ENCODE measurements at places on chromosomes 2 and 18. TPM values are rescaled to one million over a fixed set of nuclear protein-coding genes. Genes with fewer than 3 reads are reported as not detected.

DNA sequence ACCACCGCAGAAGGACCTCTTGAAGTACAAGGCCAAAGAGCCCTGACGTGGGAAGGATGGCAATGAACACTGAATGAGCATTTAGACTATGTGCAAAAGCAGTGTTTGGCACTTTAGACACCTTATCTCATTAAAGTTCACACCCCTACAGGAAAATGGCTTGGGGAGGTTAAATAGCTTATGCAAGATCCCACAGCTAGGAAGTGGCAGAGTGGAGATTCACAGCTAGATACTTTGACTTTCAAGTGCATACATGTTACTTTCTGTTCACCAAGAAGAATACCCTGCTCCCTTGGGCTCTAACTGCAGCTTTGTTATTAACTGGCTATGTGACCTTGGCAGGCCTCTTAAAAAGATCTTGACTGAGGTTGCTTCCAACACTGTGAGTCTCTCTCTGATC, 58.2 kb downstream of the ICOS start:
- DNase-seq = no peak

- no peak for DNase-seq
These were observed 211.2 kb downstream of the ARL6IP6 start for GRCh38 chr2:152929628-152930027.

DNA sequence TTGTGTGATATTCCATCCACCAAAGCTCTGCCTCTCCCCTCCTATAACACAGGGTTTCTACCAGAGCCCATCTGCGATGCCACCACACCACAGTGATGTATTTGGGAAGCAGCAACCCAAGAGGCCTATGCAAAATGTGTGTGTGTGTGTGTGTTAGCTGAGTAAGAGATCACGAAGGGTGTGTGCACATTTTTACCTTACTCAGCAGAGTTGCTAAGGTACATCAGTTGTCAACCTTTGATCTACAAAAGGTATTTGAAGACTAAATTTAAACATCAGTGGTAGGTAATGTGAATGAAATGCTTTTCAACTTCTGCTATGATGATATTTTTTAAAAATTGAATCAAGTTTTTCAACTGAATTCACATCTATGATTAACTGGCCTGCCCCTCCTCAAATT, 227.6 kb downstream of the FBXO15 start:
- DNase-seq = no peak

- no peak for DNase-seq
These were observed 101.5 kb upstream of the DSEL start for GRCh38 chr18:67618061-67618460.

GRCh38 chr18:57209713-57210106, 62.8 kb downstream of the BOD1L2 start:
- no peak for DNase-seq

GRCh38 chr2:160453111-160453820, 40.3 kb downstream of the RBMS1 start:
- no peak for DNase-seq

GRCh38 chr2:197950724-197951123, 146.3 kb downstream of the PLCL1 start:
- no peak for DNase-seq

DNA sequence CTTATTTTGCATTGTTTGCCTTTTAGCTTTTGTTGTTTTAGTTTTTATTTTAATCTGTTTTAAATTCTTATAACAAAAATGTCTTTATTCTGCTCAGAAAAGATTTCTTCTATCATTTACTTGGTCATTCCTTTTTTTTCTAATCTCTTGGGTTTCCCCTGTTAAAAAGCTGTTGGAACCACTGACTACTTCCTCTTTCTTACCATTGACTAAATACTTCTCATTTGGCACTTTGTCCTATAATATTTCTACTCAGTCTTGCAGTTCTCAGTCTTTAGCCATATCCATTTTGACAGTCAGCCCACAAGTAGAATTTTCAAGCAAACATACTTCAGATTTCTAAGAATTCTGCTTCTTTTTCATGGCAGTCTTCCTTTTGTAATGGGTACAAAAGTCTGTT, 567.2 kb downstream of the SATB2 start:
- no peak for DNase-seq

DNA sequence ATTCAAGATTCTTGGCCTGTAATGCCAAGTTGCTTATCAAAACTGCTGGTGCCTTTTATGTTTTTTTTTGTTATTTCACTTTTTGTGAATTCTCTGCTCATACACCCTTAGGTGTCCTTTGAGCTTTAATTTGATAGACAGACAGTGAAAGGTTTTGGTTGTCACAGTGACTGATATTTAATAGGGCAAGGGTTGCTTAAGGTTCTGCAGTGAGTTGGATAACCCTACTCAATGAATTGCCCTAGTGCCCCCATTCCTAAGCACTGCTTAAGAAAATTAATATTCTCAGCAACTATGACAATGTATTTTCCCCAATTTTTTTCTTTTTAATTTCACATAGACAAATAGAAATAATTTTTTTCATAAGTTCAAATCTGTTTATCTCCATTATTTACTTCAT, 15.4 kb downstream of the PPIG start:
- DNase-seq = no peak

DNA sequence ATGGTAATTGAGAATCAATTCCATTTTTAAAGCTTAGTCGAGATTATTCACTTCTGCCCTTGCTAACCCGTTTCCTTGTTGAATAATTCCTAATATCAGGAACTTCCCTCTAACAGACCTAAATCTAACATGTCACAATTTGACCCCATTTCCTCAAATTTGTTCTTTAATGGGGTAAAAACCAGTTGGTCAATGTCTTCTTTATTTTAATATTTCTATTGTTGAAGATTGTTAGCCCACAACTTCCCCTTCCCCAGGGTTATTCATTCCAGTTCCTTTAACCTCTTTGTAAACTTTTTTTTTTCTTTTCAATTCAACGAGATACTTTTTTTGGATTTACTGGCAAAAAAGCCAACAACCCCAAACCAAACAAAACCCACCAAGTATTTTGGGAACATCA, 7.3 kb downstream of the TNFRSF11A start:
- no peak for DNase-seq

- DNase-seq = no peak
These were observed 25.0 kb downstream of the DCDC2C start for GRCh38 chr2:3728104-3729054.

- DNase-seq = no peak
These were observed 3.6 kb upstream of the ERFE start for GRCh38 chr2:238155051-238155760.

GRCh38 chr2:67259556-67260342, 137.4 kb upstream of the ETAA1 start:
- peak; percentile 94 for DNase-seq

GRCh38 chr2:186069676-186070075, 331.1 kb downstream of the FSIP2 start:
- DNase-seq = no peak

GRCh38 chr2:634636-635388, 42.4 kb downstream of the TMEM18 start:
- peak; percentile 43 for DNase-seq

DNA sequence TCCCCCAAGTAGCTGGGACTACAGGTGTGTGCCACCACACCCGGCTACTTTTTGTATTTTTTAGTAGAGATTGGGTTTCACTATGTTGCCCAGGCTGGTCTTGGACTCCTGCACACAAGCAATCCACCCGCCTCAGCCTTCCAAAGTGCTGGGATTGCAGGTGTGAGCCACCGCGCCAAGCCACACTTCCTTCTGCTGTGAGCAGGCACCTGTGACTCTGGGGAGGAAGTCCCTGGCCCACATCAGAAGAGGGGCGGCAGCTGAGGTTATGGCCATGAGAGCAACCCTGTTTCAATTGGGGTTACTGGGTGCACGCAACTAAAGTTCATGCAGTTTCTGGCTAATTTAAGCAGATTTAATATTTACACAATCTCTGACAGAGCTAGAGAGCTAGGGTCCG, 91.0 kb downstream of the PLB1 start:
- peak; percentile 50 for DNase-seq

GRCh38 chr2:16247326-16248122, 307.2 kb downstream of the MYCN start:
- DNase-seq = no peak

GRCh38 chr2:189076572-189076971, 102.4 kb downstream of the COL3A1 start:
- peak; percentile 78 for DNase-seq

- no peak for DNase-seq
These were observed 44.5 kb downstream of the TSHZ1 start for GRCh38 chr18:75255094-75255493.

The RGPD4 gene
- not detected for total RNA-seq

The MBOAT2 gene
- 15.6 TPM for total RNA-seq

The ABCG8 gene
- not detected for total RNA-seq

The TDRD15 gene
- total RNA-seq = 0.55 TPM

The ADAM17 gene
- 16.4 TPM for total RNA-seq

Data from sigmoid colon (tissue), 7 donors.